ENCODE measurements at places on chromosomes 7 and 10.

- no peak for DNase-seq
These were observed 76.2 kb downstream of the GRB10 start for GRCh38 chr7:50706469-50706937.

DNA sequence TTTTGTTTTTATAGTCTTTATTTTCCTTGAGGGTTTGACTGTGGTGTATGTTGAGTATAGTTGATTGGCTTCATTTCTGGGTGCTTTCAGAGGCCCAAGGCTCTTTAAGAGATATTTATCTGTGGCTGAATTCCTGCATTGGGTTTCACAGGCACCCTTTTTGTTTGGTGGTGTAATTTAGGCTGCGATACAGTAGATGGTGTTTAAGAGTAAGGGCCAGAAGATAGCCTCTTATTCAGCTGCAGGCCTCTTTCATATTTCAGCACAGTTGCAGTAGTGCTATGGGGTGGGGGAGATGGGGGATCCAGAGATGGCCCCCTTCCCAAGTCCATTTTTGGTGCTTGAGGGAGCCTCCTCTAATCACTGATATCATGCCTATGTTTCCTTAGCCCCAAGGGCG, 69.7 kb downstream of the MGAM2 start:
- DNase-seq: no peak

GRCh38 chr7:105689067-105689819, 108.0 kb upstream of the EFCAB10 start:
- no peak for DNase-seq

DNA sequence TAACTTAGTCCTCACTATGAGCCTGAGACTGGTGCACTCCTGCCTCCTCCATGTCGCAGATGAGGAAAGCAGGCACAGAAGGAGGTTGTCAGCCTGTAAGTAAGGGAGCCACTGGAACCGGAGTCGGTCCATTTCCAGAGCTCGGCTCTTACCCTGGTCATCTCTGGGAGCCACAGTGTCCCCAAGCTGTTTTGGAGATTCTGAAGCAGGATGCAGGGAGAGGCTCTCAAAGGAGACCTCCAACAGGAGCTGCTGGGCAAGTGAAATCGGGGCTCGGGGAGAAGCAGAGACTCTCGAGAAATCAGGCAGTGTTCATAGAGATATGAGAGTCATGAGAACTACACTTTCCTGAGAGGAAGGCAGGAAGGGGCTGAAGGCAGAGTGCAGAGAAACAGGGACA, 39.0 kb downstream of the VSTM4 start:
- DNase-seq: no peak

DNA sequence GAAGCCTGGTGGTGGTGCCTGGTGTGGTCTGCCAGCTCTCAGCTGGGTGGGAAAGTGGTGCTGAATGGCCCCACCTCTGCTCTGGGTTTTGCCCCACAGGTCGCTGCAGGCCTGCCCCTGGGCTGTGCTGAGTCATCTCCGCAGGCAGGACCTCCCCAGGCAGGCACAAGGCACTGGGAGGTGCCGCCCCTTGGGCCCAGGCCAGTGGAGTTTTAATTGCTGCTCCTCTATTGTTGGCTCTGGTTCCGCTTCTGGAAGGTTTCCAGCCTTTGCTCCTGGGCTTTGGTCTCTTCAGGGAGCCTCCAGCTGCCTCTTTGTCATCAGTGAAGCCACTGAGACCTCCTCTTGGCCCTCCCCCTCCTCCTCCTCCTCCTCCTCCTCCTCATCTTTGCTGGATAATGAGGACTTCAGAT, 180.3 kb upstream of the GRB10 start:
- no peak for DNase-seq

DNA sequence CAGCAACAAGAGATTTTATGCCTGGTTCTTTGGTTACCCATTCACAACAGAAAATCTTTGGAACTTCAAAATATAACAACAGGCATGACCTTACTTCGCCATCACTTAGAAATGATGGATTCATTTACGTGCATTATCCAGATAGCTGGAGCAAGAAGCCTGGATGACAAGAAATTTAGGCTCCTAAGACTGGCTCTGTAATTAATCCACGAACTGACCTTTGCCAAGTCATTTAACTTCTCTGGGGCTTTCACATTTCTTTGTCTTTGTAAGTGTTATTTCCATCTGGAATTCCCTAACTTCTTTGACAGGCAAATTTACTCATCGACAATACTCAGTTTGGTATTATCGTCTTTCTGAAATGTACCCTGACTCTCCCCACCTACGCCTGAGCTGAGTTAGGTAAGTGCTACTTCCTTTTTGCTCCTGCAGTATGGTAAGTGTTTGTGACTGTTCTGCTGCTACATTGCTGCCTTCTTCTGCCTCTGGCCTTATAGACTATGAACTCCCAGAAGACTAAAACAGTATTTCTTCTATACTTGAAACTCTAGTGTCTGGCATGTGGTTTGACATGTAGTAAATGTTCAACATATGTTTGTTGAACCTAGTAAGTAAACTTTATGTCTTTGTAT, 5.5 kb upstream of the MDFIC start:
- DNase-seq: no peak

GRCh38 chr7:42688056-42688371, 223.9 kb downstream of the C7orf25 start:
- DNase-seq: no peak

GRCh38 chr7:128681794-128682537, 9.9 kb downstream of the GARIN1A start:
- DNase-seq: no peak

- DNase-seq: peak; percentile 32
These were observed 62.6 kb downstream of the ADK start for GRCh38 chr10:74213571-74214162.

Data from central memory CD4-positive, alpha-beta T cell (primary cell).